ENCODE measurements at places on chromosomes 5 and 9.

DNA sequence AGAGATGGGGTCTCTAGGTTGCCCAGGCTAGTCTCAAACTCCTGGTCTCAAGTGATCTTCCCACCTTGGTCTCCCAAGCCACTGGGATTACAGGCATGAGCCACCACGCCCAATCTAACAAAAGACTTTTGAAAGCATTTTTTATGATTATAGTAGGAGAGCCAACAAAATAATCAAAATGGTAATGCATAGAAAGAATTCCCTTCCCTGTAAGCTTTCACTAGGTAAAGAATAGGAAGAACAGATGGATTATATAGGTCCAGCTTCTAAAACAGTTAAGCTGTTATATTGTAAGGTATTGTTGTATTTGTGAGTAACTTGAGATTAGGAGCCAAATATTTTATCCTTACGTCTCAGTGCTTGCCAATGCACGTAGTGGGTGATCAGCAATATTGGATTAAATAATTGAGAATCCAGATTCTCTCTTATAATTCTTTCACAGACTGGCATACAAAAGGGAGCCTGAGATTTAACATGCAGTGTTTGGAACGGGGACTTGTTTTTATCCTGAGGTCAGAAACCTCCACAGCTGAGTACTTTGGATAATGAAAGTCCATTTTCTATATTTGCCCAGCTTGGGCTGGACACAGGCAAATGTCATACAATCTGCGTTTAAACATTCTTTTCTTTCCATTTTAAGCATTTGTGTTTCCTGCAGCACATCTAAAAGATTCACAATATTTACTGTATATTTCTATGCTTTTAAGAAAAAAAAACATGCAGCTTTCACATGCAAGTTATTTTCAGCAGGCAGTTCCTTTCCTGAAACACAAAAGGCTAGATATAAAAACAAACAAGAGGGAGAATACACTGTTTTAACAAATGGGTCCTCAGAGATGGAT lies 238.4 kb downstream of the ARRDC3 start:
- no peak for DNase-seq

DNA sequence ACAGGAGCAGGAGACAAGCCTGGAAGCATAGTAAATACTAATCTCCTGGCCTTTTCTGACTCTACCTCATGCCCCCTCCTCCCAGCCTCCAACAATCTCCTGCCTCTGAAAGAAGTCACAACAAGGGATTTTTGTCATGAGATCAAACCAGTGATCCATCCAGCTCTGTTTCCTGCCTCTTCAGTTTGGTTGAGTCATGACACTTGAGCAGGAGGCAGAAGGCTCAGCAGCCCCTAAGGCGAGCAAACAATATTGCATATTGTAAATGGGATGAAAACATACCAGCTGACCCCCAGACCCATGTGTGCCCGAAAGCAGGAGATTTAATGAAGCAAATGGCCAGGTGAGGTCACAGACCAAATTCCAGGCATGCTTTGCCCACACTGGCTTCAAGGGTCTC lies 272.8 kb downstream of the GAS1 start:
- no peak for DNase-seq

DNA sequence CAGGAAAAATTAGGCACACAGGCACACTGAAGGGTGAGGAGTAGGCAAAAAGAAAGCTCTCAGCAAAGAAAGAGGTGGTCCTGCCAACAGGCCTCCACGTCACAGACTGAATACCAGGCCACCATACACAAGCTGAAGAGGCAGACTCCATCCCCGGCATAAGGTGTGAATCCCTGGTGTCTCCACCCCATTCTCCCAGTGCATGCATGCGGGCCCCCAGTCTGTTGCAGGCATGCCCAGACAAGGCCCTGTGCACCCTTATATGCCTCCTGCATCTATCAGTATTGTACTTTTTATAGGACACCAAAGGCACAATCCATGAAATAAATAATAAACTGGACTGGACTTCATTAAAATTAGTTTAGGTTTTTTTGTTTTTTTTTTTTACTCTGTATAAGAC lies 73.1 kb downstream of the RGMB start:
- DNase-seq, result no peak

DNA sequence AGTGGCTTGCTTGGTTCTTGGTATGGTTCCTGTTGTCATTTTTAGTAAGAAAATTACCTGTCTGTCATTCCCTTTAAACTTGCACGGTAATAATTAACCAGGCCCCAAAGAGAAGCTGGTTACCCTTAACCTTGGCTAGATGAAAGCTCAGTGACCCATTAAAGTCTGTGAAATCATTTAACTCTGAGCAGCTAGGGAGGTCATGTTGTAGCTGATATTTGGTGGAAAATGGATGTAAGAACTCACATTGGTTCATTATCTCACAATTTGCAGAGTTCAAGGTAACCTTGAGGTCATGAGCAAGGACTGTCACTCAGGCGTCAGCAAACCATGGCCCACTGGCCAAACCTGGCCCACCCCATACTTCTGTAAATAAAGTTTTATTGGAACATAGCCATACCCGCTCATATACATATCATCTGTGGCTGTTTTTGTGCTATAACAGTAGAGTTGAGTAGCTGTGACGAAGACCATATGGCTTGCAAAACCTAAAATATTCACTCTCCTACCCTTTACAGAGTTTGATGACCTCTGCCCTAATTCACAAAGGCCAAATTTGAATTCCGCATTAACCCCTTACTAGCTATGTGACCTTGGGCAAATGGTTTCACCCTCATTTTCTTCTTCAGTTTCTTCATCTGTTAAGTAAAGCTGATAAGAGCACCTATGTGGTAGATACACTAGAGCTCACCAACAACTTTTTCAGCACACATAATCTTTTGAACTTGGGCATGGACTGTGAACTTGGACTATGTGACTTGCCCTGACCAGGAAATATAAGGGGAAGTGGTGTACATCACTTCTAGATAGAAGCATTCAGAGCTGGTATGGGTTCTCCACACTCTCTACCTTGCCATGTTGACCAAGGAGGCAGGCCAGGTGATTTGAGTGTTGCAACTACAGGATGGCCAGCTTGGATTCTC lies 61.5 kb upstream of the CPEB4 start:
- DNase-seq, result no peak

GRCh38 chr5:38284384-38284783 lies 26.0 kb downstream of the EGFLAM start:
- no peak for DNase-seq

DNA sequence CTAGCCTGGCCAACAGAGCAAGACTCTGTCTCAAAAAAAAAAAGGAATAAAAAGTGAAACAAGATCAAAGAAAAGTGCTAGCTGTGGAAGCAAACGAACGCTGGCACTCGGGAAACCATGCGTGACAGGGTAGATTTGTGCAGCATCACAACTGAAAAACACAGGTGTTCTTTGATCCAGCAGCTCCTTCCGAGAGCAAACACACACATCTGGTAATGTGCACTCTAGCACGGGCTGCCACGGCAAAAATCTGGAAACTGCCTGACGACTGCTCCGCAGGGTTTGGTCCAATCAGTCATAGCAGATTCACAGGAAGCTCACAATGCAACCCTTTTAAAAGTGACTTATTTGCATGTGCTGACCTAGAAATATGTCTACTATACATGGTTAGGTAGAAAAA lies 80.0 kb downstream of the SYK start:
- no peak for DNase-seq

DNA sequence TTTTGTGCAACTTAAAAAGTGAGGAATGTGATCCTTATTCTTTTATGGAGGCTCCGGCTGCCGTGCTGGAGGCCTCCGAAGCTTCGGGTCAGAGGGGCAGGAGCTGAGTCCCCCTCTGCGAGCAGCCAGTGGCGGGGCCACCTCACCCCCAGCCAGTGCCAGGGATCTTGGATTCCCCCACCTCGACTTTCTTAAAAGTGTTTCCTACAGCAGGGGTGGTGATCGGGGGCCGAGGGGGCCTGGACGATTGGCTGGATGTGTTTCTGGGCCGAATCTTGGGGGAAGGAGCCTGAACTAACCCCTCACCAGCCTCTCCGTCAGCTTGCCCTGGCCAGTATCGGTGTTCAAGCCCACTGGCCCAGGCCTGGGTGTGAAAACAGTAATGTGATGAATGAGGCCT lies 92.2 kb upstream of the LMX1B start:
- no peak for DNase-seq

DNA sequence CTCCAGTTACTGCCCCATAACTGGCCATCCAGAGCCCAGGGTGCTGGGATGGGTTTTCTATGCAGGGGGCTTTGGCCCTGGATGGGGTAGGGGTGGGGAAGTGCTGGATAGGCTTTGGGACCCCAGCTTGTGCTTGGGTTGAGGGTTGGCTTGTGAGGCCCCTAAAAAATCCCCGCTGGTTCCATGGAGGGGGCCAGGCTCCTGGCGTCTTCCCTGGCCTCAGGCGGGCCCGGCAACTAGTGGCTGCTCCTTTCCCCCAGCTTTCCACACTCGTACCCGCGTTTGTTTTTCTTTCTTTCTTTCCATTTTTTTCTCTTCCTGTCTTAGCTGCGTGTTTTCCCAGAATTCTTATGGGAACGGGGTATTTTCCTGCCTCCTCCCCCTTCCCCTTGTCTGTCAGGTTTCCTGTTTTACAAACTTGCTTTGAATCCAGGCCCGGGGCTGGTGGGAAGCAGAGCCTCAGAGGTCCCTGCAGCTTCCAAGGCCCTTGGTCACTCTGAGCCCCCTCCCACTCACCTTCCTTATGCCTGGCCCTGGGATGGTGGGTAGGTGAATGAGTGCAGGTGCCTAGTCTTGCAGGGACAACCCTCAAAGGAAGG lies 40.2 kb downstream of the RGS3 start:
- no peak for DNase-seq

GRCh38 chr5:83554133-83554532 lies 82.6 kb downstream of the VCAN start:
- no peak for DNase-seq
